ENCODE measurements at places on chromosomes 7 and 10. TPM values are rescaled to one million over a fixed set of nuclear protein-coding genes. Genes with fewer than 3 reads are reported as not detected.

DNA sequence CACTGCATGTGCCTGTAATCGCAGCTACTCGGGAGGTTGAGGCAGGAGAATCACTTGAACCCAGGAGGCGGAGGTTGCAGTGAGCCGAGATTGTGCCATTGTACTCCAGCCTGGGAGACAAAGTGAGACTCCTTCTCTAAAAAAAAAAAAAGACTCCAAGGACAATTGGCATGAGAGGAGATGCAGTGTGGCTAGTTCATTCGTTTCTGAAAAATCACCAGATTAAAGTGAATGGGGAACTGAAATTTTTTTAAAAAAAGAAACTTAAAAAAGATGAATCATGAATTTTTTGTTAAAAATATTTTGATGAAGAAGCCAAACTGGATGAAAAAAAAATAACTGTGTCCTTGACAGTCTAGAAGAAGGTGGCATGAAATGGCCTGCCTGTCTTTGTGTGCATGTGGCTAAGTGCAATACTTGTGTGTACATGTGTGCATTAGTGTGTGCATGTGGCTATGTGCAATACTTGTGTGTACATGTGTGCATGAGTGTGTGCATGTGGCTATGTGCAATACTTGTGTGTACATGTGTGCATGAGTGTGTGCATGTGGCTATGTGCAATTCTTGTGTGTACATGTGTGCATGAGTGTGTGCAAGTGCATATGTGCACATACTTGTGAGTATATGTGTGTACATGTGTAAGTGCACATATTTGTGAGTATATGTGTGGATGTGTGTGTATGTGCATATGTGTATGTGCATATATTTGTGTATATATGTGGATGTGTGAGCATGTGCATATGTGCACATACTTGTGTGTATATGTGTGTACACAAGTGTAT lies 391.7 kb upstream of the KLF6 start:
- no peaks in the 10 kb centered on the region for H3K27me3 ChIP-seq
- no peaks in the 10 kb centered on the region for H3K36me3 ChIP-seq
- no peak for DNase-seq
- H3K4me1 ChIP-seq, result no peaks in the 10 kb centered on the region
- no peak overlapping the region for H3K27ac ChIP-seq

DNA sequence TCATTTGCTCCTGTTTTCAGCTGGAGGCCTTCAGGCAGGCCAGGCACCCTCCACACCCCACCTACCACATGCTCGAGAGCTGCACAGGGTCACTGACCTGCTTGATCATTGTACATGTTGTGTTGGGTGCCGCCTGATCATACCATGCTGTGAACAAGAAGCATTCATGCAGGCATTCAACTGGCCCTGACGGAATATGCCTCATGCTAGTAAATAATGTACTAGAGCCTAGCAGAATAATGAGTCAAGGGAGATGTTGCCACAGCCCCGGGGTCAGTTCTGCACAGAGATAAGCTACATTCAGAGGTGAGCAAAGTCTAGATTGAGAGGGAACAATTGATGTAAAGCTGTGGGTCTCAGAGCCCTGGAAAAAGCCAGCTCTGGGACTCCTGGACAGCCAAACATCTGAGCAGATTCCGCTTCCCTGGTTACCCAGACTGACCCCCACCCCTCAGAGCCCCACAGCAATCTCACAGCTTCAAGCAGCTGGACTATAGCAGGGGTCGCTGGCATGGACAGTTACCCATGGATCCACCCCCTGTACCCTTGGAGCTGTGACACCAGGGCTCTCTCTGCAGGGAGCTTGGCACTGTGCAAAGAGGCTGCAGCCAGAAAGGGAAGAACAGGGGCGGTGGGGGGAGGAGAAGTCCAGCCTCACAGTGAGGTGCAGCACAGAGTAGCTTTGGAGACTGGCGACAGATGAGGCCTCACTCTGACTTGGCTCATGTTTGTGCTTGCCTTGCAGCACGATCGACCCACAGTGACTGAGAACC lies 86.6 kb downstream of the FRMPD2 start:
- H3K36me3 ChIP-seq, result no peaks in the 10 kb centered on the region
- no peaks in the 10 kb centered on the region for H3K27me3 ChIP-seq
- H3K4me3 ChIP-seq, result no peak overlapping the region

DNA sequence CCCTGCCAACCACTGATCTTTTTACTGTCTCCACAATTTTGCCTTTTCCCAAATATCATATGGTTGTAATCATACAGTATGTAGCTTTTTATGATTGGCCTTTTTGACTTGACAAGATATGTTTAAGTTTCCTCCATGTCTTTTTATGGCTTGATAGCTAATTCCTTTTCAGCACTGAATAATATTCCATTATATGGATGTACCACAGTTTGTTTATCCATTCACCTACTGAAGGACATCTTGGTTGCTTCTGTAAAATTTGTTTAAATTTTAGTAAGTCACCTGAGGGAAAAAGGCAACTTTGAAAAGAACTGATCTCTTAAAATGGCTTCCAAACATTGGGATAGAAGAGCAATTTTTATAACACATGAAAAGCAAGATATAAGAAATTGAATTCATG lies 43.5 kb downstream of the ATRNL1 start:
- no peak overlapping the region for H3K27ac ChIP-seq
- no peaks in the 10 kb centered on the region for H3K4me1 ChIP-seq
- DNase-seq, result no peak

- no peak overlapping the region for H3K4me3 ChIP-seq
- H3K36me3 ChIP-seq, result no peaks in the 10 kb centered on the region
- no peak overlapping the region for H3K27ac ChIP-seq
- peaks cover 10% of the 10 kb centered on the region for H3K4me1 ChIP-seq
- H3K27me3 ChIP-seq, result no peaks in the 10 kb centered on the region
These were observed 180.5 kb downstream of the NRP1 start for GRCh38 chr10:33153968-33154327.

DNA sequence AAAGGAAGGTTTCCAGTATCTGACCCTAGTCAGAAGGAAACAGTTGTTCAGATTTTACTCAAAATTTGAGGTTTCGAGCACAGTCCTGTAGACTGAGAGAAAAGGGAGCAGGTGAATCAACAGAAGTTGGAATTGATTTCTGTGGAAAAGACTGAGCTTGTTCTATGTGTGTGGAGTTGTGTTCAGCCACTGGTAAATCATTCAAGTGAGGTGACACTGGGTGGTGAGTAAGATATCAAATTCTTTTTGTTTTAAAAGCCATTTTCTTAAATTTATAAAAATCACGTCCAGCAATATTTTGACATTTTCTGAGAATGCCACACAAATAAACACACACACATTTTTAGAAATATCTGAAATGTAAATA lies 165.1 kb downstream of the HGF start:
- DNase-seq, result peak; percentile 5
- H3K27me3 ChIP-seq, result no peaks in the 10 kb centered on the region
- no peaks in the 10 kb centered on the region for H3K36me3 ChIP-seq
- no peak overlapping the region for H3K27ac ChIP-seq

DNA sequence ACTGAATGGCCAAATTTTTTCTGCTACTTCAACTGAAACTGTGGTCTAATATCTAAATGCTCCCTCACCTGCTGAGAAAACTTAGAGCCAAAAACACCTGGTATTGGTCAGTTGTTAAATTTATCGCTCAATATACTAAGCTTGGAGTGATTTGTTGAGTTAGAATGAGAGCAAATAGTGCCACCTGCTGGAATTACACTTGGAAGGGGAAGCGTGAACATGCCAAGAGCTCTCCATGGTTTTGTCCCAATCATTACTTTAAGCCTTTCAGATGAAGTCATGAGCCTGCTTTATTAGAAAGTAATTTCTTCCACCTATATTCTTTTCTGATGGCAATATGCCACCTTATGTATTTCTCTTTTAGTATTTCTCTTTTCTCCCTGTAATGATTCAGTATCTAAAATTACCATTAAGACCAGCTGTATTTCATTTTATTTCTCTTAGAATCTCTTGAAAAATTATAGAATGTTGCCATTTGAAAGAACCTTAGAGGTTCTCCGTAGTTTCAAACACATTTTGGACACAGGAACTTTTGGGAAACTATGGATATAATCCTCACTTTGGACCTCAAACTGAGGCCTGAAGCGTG lies 447.8 kb upstream of the C7orf33 start:
- H3K4me3 ChIP-seq, result no peak overlapping the region
- no peaks in the 10 kb centered on the region for H3K4me1 ChIP-seq
- H3K27me3 ChIP-seq, result no peaks in the 10 kb centered on the region
- no peak overlapping the region for H3K27ac ChIP-seq
- DNase-seq, result peak; percentile 74

- H3K27me3 ChIP-seq, result no peaks in the 10 kb centered on the region
- no peak overlapping the region for H3K27ac ChIP-seq
- no peak overlapping the region for H3K4me3 ChIP-seq
- no peak for DNase-seq
- no peaks in the 10 kb centered on the region for H3K4me1 ChIP-seq
These were observed 69.8 kb downstream of the CCDC71L start for GRCh38 chr7:106591146-106591545.

- no peaks in the 10 kb centered on the region for H3K27me3 ChIP-seq
- H3K36me3 ChIP-seq, result no peaks in the 10 kb centered on the region
- H3K4me1 ChIP-seq, result peaks cover 11% of the 10 kb centered on the region
- H3K4me3 ChIP-seq, result no peak overlapping the region
- no peak for DNase-seq
These were observed 51.1 kb downstream of the ADRB1 start for GRCh38 chr10:114094795-114095194.

GRCh38 chr10:49252313-49253034 lies 46.5 kb upstream of the C10orf71 start:
- no peak overlapping the region for H3K4me3 ChIP-seq
- DNase-seq, result no peak
- no peaks in the 10 kb centered on the region for H3K36me3 ChIP-seq
- H3K4me1 ChIP-seq, result no peaks in the 10 kb centered on the region
- no peak overlapping the region for H3K27ac ChIP-seq

DNA sequence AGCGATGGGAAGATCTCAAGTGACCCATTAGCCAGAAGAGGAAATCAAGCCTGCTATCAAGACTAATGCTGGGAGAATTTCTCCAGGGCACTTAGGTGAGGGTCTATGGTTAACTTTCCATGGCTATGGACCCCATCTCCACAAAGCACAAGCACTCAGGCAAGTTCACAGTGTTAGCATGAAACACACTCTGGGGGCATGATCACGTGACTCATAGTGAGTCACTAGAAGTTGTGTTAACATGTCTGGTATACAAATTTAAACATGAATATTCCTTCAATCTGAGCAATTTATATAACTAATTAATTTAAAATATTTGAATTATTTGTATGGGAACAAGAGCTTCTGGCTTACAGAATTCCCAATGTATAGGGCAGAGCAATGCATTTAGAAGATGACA lies 131.8 kb downstream of the FAM204A start:
- H3K36me3 ChIP-seq, result no peaks in the 10 kb centered on the region
- H3K4me3 ChIP-seq, result no peak overlapping the region
- no peak overlapping the region for H3K27ac ChIP-seq
- H3K27me3 ChIP-seq, result no peaks in the 10 kb centered on the region

GRCh38 chr10:130895161-130895560 lies 416.4 kb downstream of the TCERG1L start:
- no peak overlapping the region for H3K4me3 ChIP-seq
- DNase-seq, result no peak
- H3K36me3 ChIP-seq, result no peaks in the 10 kb centered on the region
- no peak overlapping the region for H3K27ac ChIP-seq
- no peaks in the 10 kb centered on the region for H3K4me1 ChIP-seq

DNA sequence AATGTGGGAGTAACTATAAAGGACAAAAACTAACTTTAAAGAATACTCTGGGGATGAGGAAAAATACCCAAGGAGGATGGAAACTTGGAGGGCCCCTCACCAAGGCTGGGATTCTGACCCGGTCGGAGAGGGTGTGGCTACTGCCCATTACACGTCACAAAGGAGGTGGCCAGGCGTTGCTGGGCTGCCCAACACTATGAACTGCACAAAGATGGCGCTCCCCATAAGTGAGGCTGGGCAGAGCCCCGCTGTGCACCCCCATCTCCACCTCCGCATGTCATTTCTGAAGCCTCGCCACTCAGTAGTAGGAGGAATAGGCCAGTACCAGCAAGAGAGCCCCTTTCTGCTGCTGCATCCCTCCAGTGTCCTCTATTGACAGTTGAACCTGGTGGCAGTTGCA lies 290.1 kb upstream of the ZNF32 start:
- H3K27me3 ChIP-seq, result no peaks in the 10 kb centered on the region
- H3K27ac ChIP-seq, result no peak overlapping the region
- H3K36me3 ChIP-seq, result no peaks in the 10 kb centered on the region
- DNase-seq, result no peak

- no peak for DNase-seq
- no peaks in the 10 kb centered on the region for H3K4me1 ChIP-seq
- no peaks in the 10 kb centered on the region for H3K27me3 ChIP-seq
- H3K36me3 ChIP-seq, result no peaks in the 10 kb centered on the region
- no peak overlapping the region for H3K4me3 ChIP-seq
- H3K27ac ChIP-seq, result no peak overlapping the region
These were observed 75.2 kb downstream of the CREB5 start for GRCh38 chr7:28487487-28487886.

GRCh38 chr10:15211464-15211979 lies 43.0 kb upstream of the NMT2 start:
- no peaks in the 10 kb centered on the region for H3K36me3 ChIP-seq
- H3K27ac ChIP-seq, result no peak overlapping the region
- no peak for DNase-seq
- H3K4me1 ChIP-seq, result peaks cover 7% of the 10 kb centered on the region

GRCh38 chr7:47292832-47293309 lies 289.0 kb downstream of the TNS3 start:
- H3K36me3 ChIP-seq, result peaks cover 86% of the 10 kb centered on the region
- H3K27ac ChIP-seq, result no peak overlapping the region
- peaks cover 41% of the 10 kb centered on the region for H3K4me1 ChIP-seq
- no peak overlapping the region for H3K4me3 ChIP-seq
- H3K27me3 ChIP-seq, result no peaks in the 10 kb centered on the region

- no peak overlapping the region for H3K4me3 ChIP-seq
- H3K27me3 ChIP-seq, result no peaks in the 10 kb centered on the region
- no peak overlapping the region for H3K27ac ChIP-seq
- no peak for DNase-seq
- H3K4me1 ChIP-seq, result no peaks in the 10 kb centered on the region
These were observed 461.0 kb upstream of the NRG3 start for GRCh38 chr10:81414038-81414437.

The ANKRD30A gene
- 0.18 TPM for total RNA-seq

The SYT15 gene
- 85.8 TPM for total RNA-seq

The NPSR1 gene
- not detected for total RNA-seq

The NPTX2 gene
- 1.4 TPM for total RNA-seq

The AKR1C3 gene
- total RNA-seq, result 136 TPM

The NOS3 gene
- 45.1 TPM for total RNA-seq

The TRPV5 gene
- not detected for total RNA-seq

The PDE1C gene
- 19.3 TPM for total RNA-seq

The MBL2 gene
- 2.7 TPM for total RNA-seq
